ENCODE measurements at places on chromosomes 13 and 19.
A peak's percentile ranks its signal among the peaks of the same experiment; 100 is the strongest.

DNA sequence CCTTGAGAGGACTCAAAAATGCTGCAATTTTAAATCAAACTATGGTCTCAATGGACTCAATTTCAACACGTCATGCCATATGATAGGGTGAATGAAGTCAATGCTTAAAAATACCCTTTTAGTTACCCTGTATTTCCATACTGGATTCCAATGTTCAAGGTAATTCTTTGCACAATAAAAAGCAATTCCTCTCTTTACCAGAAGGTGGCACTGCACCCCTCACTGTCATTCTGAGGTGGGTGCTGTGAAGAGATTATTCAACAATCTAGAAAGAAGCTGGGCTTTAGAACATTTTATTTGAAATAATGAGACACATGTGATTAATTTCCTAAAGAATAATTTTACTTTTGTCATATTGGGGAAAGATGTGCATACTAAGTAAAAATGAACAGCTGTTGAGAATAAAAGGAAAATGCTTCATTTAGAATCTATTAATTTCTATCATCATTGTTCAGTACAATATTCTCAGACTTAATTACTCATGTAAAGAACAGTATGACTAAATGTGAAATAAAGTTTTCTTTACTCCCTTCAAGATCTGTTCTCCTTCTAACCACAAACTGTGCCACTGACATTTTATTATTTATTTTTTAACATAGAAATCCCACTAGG is 789.1 kb downstream of the GPC5 start:
- peak; percentile 23 for DNase-seq

DNA sequence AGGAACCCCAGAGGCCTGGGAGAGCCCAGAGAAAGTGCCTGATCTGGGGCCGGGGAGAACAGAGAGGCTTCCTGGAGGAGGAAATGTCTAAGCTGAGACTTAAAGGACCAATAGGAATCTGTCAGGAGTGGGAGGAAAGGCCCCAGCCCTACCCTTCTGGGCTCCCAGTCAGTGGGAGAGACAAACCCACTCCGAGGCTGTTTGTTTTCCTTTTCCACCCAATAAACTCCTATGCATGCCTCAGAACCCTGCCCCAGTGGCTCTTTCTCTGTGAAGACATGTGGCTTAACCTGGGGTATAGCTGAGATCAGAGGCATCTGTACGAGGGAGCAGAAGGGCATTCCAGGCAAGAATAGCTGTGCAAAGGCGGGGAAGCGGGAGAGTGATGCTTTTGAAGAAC is 1.9 kb downstream of the MEGF8 start:
- DNase-seq: no peak

DNA sequence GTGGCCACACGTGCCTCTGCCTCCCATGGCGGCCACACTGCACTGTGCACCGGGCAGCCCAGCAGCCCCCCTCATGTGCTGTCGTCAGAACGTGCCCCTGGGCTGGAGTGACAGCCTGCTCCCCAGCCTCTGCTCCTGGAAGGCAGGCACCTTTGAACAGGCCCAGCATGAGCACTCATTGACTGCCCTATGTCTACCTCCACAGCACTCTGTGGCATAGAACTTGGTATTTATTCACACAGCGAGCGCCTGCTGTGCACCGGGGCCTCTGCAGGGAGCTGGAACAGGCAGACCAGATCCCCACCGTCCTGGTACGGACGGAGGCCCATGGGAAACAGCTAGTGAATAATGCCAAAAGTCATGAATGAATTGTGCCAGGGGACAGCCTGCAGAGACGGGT is 53.7 kb downstream of the DPF1 start:
- DNase-seq: peak; percentile 74

DNA sequence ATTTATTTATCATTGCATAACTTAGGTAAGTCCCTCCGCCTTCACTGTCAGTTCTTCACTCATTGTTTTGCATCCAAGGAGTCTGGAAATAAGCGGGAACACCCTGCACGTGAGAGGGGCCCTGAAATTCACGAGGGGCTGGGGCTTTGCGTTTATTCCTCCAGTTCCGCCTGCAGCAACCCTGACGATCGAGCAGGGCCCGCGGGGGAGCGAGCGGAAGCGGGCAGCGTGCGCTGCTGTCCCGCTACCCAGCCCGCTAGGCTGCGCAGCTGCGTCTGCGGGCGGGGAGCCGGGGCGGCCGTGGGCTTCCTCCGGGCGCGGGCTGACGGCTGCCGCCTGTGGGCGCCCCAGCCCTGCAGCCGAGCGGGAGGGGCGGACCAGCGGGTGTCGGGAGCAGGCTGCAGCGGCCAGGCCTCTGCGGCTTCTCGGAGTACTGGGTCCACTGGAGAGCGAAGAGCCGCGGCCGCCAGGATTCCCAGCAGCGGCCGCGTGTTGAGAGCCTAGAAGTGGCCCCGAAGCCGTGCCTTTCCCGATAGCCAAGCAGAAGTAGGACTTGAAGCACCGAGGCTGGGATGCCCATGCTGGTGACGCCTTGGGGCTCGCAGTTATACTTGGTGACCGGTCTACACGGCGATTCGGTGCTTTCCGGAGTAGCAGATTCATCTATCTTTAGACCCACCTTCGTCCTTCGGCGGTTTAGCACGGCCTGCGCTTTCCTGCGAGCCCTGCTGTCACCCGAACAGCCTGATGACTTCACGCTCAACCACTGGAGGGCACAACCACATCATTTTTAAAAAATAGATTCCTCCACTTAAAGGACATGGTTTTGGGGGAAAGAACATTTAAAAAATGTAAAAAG is 32.9 kb upstream of the SACS start:
- DNase-seq: peak; percentile 39

- DNase-seq: no peak
Measured at GRCh38 chr13:80574113-80574850, 233.4 kb upstream of the SPRY2 start.

DNA sequence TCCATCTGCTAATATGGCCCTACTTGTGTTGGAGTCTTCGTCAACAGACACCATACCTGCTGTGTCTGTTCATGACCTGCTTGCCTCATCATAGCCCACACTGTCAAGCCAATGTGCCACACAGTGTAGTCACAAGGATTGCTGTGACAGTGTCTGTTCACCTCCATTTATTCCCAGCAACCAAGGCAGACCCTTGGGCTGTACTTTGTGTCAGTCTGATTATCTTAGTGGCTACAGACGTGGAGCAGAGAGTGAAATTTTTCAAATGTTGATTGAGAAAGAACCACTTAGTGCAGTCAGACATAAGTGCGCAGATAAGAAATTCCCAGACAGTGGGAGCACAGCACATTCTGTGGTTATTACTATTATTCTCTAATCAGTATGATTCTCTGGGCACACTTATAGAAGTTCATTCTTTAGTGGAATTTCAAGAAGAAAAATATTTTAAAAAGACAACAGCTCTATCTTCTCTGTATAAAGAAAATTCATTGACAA is 184.6 kb downstream of the GPC6 start:
- no peak for DNase-seq

DNA sequence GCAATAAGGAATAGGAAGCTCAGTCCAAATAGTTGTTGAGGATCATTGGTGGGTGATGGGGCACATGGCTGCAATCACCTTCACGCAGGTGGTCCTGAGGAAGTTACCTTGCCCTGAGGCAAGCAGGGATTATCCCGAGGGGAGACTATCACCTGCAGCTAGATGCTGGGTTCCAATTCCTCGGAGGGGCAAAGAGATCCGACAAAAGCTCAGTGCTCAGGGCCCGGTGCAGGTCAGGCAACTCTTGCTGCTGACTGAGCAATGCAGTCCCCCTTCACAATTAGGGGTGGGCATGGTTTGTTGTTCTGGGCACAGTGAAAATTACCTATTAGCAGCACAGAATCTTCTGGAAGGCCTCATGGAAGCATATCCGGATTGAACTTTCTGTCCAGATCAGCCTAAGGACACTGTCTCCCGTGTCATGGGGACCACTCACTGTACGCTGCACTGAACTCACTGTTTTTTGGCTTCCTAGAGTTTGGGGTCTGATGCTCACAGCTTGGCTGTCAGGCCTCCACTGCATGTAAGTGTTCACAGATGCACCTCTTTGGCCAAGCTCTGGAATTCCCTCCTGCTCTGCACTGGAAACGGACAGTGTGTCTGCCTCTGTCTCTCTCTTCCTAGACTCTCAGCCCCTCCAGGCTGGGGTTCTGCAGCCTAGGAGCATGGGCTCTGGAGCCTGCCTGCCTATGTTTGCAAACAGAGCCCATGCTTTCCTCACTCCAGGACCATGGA is 372.7 kb downstream of the ZNF536 start:
- no peak for DNase-seq

GRCh38 chr13:84400706-84401105 is 518.4 kb upstream of the SLITRK1 start:
- DNase-seq: no peak

- DNase-seq: no peak
Measured at GRCh38 chr19:16327911-16328823, 3.5 kb downstream of the KLF2 start.

- DNase-seq: no peak
Measured at GRCh38 chr13:65582160-65582559, 1648.0 kb downstream of the PCDH9 start.

- no peak for DNase-seq
Measured at GRCh38 chr13:31885994-31886393, 145.6 kb upstream of the FRY start.

DNA sequence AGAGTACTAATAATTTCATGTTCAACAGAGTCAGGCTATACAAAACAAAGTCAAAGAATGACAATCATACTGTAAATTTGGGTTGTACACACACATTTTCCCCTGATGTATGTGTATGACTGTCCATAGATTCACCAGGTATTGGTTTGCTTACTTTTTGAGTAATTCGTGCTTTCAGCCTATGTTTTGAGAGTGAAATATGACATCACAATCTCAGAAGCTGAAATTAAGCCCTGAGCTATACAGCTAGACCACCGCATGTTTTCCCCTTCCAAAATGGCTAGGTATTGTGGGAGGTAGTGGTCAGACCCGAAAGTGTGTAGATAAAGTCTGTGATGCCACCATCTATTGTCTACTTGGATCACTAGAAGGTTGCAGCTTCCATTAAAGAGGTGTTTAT is 102.8 kb downstream of the KATNAL1 start:
- no peak for DNase-seq

DNA sequence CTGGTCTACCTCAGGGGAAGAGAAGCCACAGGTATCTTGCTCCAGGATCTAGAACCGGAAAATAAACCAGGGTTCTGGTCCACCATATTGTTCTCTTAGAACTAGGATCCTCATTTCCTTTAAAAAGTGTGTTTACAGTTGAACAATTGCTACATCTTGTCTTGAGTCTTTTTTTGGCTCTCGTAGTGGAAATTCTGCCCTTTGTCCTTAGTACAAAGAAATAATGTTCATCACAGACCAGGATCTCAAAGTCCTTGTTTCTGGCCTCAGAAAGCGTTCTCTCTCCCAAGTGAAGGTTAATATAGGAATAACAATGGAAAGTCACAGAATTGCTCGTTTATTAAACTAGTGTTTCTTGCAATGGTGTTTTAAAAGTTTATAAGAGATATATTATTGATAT is 20.8 kb downstream of the KLF2 start:
- DNase-seq: no peak

DNA sequence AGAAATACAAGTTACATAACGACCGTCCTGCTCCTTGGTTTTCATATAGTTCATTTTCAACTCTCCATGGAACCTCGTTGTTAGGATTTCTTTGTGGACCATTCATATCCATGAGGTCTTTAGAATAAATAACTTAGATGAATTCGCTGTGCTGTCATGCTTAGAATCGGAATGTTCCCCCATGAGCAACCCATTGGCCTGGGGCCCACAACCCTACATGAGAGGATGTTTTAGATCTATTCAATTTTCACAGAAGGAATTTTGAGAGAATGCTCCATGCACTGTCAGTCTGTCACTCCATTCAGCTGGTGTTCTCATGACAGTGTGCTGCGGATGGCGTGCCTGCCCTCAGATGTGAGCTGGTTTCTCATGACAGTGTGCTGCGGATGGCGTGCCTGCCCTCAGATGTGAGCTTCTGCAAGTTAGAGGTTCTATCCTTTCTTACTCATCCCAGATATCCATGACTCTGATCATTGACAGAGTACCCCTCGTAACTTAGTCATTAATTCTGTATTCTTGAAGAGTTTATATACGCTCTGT is 1193.1 kb downstream of the EFNB2 start:
- no peak for DNase-seq

GRCh38 chr19:32458500-32459123 is 53.0 kb downstream of the DPY19L3 start:
- no peak for DNase-seq

GRCh38 chr13:51818781-51819511 is 15.0 kb upstream of the DHRS12 start:
- no peak for DNase-seq

Measured in NCI-H446 (cell line).